Stimulated activated CD4-positive, alpha-beta T cell treated with anti-CD3 and anti-CD28 coated beads, Interleukin-2, amount 100 ng/mL, for 24 hours (primary cell): ENCODE measurements at places on chromosomes 4 and X.

DNA sequence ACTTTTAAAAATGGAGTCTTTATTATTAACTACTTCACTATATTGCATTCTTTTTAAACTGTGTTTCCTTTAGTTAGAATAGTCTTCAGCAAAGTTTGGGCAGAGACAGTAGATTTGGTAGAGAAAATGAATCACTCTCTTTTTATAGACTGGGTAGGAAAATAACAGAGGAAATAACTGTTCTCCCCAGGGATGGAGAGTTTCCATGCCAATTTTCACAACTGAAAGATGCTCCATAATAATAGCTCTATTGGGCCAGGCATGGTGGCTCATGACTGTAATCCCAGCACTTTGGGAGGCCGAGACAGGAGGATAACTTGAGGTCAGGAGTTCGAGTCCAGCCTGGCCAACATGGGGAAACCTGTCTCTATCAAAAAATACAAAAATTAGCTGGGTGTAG is 13.1 kb downstream of the HSD17B13 start:
- DNase-seq: no peak

DNA sequence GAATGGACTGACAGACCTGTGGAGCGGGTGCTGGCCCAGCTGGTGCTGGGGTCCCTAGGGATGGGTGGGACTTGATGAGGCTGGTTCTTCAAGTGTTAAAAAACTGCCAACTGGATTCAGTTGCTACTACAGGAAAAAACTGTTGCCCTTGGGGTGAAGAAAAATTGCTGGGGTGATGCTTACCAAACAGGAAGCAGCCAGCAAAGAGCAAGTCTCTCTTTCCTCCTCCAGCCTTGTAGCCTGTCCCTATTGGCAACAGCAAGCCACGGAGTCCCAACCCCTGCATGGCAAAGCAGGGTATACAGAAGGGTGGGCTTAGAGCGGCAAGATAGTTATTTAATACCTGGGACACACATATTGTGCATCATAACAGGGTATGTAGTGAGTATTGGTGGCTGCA is 60.1 kb upstream of the ATP8A1 start:
- no peak for DNase-seq

GRCh38 chr4:15077969-15078368 is 75.7 kb downstream of the CPEB2 start:
- no peak for DNase-seq

- DNase-seq: no peak
These were observed 50.8 kb upstream of the ADGRL3 start for GRCh38 chr4:61149278-61149677.

- no peak for DNase-seq
These were observed 247.0 kb upstream of the TTC29 start for GRCh38 chr4:147192679-147193078.

DNA sequence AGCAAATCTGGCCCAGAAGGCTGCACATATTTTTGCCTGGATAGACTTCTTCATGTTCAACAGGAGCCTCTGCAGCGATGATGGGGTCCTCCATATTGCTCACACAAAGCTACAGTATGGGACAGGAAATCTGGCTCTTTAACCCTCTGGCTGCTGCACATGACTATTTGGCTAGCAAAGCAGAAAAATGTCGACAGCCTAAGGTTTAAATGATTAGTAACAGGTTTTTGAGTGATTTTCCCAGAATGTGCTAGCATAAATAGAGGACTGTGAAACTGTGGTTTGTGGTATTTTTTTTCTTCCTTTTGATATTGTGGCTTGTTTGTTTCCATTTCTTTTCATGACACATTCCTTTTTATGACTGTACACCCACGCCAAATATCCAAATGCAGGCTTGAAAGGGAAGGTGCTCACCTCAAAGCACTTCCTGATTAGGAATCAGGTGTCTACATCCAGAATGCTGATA is 120.2 kb upstream of the GK2 start:
- no peak for DNase-seq

DNA sequence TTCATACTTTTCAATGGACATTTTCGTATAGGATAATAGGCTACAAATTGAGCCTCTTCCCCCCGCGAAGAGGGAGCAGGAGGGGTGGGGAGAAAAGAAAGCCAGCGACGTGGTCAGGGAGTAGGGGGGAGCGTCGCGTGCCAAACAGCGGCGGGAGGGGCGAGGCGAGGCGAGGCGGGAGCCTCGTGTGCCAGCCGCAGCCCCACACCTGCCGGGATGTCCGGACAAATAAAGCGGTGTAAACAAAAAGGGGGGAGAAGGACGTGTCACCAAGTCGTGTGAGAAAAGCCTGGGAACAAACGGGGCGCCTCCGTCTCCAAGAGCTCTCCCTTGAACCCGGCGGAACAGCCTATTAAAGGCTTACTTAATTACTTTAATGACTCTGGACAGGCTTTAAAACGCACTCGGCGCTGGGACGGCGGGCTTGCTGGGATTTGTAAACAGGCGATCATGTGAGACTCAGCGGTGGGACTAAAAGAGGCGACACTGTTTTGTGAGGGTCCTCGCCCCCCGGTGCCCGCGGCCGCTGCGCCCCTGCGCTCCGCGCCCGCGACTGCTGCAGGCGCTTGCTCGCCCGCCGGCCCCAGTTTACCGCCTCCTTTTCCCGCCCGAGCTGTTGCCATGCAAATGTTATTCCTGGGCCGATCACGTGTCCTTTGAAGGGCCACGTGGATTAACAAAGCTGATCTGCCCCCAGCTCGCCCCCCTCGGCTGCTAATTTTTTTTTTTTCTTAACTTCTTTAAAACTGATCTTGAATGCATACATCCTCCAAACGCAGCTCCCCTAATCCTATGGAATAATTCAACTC is at the start of gene HELT:
Gene HELT (plus strand): TSS at position 527 of the 809 bp plus-strand sequence. CDS start 439 bp downstream, outside the sequence.
- DNase-seq: no peak

GRCh38 chr4:4639370-4639769 is 97.5 kb upstream of the STX18 start:
- no peak for DNase-seq

DNA sequence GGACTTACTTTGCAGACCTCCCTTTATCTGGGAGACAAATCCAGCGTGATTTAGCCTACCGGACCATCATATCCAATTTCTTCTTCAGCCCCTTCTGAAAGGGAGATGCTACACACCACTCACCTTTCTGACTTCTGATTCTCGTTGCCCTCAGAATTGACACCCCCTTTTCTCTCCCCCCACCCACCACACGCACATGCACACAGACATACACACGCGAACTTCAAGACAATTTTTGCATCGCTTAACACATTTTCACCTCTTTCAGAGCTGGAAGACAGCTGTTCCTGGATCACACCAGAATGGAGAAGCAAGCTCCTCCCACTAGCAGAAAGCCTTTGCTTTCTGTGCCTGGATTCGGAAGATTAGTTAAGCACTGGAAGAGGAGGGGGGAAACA is 1.0 kb upstream of the SNCA start:
- DNase-seq: no peak

- DNase-seq: no peak
These were observed 358.7 kb downstream of the IL15 start for GRCh38 chr4:141995056-141995455.

GRCh38 chrX:21586001-21586400 is 72.1 kb downstream of the KLHL34 start:
- DNase-seq: no peak

DNA sequence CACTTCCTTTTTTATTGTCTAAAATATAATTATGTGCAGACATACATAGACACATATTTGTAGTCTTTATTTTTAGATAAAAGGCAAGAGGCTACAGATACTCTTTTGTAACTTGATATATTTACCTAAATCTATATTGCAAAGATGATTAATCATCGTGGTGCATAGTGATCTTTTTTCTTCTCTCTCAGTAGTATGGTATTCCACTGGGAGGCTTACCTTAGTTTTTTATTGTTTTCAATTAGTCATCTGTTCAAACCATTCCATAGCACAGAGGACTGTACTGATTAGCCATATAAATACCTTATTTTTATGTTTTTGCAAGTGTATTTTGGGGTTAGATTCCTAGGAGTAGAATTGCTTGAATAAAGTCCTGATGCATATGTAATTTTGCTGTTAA is 619.7 kb downstream of the GRXCR1 start:
- DNase-seq: no peak

DNA sequence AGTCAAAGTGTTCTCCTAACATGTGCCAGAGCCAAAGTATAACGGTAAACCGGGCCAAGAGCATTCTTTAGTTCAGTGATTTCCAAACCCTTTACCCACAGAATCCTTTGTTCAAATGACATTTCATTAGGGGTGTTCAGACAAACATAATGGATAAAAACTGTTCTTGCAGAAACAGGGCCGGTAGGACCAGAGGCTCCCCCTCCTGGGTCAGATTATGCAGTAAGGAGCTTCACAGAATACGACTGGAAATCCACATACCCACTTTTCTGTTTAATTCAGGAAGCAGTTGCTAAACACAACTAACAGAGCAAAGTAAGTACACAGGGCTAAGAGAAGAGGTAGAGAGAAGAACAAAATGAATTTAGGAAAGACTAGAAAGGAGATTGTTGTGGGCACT is 46.6 kb upstream of the TMEM184C start:
- no peak for DNase-seq

GRCh38 chrX:138945219-138945618 is 233.7 kb upstream of the FGF13 start:
- no peak for DNase-seq
